ENCODE measurements at places on chromosomes 16 and 17.

DNA sequence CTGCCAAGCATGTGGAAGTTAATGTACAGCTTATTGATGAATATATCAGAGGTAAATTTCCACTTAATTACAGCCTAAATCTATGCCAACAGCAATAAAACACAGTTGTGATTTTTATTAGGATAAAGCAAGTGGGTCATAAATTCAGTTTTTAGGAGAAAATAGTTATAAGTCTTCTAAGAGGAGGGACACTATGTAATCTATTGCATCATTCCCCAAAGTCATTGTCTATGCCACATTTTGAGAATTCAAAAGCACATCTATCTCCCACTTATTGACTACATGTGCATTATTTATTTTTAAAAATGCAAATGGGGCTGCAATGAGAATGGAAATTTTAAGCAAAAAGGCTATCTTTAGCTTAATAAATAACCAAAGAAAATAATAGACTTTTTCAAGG lies 23.7 kb upstream of the NSRP1 start:
- no peak for DNase-seq

GRCh38 chr17:14582996-14583395 lies 282.1 kb downstream of the HS3ST3B1 start:
- DNase-seq = no peak

DNA sequence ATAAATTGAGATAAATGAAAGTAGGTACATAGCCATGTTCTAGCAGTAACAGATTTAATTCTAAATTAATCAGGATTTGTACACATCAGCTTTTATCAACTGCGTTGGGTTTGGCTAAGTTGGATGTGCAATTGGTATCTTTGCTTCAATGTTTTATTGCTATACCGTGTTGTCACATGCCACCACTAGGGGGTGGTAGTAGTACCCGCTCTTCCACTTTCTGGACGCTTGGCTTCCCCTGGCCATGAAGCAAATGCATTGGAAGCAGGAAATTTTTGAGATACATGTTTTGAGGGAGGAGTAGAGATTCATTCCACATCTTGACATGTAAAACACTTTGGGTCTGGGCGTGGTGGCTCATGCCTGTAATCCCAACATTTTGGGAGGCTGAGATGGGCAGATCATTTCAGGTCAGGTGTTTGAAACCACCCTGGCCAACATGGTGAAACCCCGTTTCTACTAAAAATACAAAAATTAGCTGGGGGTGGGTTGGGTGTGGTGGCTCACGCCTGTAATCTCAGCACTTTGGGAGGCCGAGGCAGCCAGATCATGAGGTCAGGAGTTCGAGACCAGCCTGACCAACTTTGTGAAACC lies 58.6 kb downstream of the EMP2 start:
- DNase-seq = no peak

DNA sequence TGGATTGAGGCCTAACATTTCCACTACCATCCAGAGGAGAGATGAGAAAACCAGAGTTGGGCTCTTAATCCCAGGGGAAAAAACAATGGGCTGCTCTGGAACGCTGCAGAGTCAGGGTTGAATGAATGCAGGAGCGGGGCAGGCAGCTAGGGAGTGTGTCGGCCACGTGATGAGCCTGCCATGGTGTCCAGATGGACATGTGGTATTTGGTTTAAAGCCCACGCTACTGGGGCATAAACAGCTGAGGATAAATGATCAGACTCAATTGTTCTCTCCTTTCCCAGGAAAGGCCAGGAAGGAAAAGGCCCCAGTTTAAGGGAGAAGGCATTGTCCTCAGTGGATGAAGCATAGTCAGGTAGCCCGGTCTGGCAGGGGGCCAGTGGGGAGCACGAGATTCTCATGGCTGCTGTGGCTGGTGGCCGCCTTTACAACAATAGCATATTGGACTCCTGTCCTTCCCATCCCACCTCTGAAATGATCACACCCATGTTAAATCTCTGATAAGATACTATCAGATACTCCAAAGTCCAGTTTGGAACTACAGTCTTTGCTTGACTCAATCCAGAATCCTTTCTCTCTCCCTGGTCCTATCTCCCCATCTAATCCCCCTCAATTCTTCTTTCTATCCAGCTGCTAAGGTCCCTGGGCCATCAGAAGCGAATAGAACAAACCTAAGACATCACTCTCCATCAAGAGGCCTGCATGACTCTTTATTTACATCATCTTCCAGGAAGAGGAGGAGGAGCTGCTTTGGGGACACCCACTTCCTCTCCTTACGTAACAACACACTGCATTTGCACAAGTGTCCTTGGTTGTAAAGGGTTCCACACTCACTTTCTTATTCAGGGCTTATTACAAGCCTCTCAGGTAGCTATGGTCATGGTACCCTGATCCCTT lies 20.4 kb downstream of the CA4 start:
- no peak for DNase-seq

- no peak for DNase-seq
These were observed 27.0 kb downstream of the CDIP1 start for GRCh38 chr16:4511441-4512082.

GRCh38 chr17:44222112-44222869 lies 2.8 kb upstream of the UBTF start:
- no peak for DNase-seq

DNA sequence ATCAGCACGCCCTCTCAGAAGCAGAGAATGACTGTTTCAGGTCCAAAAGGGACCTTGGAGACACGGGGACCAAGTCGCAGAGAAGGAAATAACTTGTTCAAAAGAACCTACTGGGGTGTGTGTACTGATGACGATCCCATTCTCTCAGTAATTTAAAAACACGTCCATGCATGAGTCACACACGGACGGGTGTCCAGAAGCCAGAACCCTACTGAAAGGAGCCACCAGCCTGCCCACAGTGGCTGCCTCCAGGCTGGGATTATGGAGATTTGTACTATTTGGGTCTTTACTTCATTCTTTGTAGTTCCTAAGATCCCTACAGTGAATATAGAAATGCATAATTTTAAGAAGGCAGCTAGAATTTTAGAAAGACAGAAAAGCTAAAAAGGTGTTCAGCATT lies 27.8 kb downstream of the TMEM204 start:
- no peak for DNase-seq

DNA sequence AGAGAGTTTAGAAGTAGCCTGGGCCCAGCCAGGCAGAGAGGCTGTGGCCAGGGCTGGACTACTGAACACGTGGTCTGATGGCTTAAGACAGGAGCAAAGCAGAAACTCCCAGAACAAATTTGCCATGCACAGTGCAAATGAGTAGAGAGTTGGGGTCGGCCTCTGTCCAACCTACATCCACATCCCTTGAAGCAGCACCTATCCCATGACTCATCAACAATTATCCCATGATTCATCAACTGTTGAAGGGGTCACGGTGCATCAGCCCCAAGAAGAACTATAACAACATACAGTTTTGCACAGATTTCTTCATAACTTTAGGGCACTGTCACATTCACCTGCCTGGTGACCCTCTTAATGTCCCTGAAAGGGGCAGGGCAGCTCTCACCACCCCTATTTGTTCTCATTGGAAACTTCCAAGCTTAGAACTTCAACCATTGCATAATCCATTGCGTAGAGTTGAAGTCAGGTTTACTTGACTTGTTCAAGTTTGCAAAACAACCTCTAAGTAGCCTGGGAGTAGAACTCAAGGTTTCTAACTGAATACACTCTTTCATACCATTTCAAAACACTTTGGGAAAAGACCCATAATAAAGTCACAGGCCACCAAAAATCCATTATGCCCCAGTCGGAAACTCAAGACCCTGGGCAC lies 235.2 kb upstream of the CDH5 start:
- no peak for DNase-seq

DNA sequence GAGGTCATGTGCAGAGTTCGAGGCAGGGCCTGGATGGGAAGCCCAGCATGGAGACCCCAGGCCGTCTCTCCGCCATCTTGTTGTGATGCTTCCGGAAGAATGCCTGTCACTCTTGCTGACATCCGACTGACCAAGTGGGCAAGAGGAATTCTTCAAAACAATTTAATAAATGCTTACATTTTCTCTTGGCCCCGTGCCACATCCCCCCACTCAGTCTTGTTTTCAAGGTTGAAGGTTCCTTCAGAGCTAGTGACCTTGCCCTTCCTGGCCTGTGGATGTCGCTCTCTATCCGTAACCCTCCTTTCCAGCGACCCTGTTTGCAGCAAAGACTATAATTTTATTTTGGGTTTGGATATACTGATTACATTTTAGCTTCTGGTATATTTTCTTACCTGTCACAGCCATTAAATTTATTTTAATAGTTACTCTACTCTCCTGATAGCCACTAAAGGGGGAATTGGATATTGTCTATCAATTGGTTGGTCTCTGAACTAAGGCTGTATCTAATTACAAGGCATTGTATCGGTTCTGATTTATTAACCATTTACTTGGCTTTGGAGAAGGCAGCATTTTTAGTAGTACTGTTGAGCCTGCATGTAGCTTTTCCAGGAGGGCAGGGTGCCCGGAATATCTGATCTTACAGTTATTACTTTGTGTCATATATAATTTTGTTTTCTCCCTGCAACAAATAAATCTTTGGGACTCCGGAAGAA lies 264.5 kb downstream of the WWOX start:
- DNase-seq = no peak

DNA sequence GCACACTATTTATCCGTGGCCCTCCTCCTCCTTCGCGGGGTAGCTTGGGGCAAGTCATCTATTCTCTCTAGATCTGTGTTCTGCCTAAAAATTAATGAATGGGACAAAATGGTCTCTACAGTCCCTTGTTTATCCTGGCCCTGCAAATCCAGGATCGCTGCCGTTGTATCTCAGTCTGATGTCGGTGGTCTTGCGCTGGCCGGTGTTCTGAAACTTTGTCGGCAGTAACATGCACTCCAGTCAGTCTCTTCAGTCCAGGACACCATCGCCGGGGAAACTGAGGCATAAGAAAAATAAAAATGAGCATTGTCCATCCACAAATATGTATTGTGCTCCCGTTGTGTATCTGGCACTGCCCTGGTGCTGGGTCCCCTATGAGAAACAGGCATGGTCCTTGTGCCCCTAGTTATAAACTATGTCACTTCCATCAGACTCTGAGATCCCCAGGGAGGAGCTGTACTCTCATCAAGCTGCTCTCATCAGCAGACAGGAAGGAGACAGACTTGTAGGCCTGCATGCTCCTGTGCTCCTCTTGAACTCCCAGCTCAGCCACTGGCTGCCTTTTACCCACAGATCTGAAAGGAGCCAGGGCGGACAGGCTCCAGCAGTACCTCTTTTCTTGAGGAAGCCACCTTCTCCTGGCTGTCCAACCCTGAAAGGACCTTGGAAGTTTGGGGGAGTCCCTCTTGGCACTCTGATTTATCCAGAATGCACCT lies 13.7 kb upstream of the CA4 start:
- no peak for DNase-seq

Measured in left renal cortex interstitium (tissue), 4 donors.